Lung microvascular endothelial cell (primary cell): ENCODE measurements at places on chromosomes 5 and 9. TPM values are rescaled to one million over a fixed set of nuclear protein-coding genes. Genes with fewer than 3 reads are reported as not detected.
A peak's percentile ranks its signal among the peaks of the same experiment; 100 is the strongest.

DNA sequence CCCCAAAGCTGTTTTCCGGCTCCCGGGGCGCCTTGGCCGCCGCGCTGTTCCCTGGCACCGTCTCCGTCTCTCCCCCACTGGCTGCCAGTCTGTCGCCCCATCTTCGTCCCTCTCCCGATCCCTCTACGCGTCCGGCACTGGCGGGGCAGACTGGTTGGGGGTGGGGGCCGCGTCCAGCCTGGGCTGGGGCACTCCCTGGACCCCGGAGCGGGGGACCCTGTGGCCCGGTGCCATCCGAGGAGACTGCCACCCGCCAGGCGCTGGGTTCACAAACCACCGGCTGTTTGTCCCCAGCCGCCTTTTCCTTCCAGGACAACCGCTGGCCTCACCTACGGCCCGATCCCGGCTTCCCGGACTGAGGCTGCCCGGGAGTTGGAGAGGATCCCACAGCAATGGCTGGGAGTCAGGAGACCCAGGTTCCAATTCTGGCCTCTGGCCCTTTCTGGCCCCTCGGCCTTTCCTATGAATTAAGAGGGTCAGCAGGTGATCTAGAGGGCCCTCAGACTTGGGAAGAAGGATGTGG, 1.0 kb upstream of the FIBCD1 start:
- no peak for DNase-seq

DNA sequence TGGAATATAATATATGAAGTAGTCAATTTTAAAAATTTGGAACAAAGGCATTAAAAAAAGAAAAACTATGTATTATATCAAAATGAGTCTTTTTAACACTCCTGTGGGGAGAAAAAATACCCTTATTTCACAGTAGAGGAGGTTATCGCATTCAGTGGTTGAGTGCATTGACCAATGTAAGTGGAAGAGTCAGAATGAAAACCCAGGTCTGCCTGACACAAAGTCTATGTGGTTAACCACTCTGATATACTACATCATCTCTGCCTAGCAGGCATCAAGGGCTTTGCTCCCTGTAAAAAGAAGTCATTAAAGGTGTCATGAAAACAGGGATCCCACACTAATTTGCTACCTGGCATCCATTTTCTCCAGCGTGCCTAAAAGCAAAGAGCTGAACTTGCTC, 417.2 kb upstream of the C9orf72 start:
- DNase-seq, result no peak

DNA sequence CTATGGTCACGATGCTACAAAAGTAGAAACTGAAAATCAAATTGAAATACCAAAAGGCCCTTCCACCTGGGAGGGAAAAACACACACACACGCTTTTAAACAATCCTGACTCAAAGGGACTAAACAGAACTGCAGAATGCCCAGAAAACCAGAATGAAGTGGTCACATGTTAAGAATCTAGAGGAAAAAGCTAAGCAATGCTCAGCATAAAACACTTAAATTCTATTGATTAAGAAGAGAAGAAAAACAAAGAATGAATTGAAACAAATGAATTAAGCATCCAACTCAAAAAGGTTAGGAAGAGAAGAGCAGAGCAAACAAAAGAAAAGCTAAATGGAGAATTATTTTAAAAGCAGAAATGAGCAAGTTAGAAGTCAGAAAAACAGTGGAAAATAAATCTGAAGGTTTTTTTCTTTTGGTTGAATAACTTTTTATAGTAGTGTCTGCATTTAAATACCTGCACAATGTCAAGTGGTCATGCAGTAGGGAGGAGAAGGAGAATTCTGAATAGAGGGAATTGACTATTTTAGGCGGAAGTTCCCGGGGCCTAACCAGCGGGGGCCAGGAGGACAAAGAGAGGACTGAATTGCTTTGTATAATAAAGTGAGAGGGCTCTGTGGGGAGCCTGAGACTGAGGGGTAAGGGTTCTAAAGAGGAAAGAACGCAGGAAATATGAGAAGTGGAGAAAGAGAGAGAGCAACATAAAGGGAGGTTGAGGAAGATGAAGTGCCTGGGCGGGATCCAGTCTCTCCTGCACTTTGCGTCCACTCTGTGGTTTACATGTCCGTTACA, 146.8 kb downstream of the ATPSCKMT start:
- DNase-seq, result no peak

DNA sequence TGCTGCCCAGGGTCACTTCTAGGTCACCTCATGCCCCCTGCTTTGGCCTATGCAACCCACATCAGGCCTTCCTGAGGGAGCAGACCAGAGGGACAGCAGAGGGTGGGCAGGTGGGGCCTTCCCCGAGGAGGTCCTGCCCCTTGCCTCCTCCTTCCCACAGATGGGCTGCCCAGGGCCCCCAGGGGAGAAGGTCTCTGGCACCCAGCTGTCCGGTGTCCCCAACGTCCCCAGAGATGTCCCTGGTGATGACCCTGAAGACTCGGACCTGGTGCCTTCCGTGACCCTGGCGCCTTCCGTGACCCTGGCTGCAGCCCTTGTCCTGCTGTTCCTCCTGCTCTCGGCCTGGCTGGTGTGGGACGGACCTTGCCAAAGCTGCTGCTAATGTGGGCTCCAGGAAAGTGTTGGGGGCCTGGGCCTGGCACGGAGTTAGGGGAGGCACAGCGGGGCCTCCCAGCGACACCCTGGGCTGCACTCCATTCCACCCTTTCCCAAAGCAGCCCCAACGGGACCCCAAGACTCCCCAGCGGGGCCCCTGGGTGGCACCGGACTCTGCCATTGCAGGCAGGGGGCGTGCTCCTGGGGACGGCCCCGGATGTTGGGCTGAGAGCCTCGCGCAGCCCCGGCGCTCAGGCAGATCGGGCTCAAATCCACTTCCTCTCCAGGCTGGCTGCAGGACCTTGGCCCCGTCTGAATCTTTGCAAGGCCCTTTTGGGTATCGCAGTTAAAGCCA, 6.8 kb upstream of the SLC2A6 start:
- DNase-seq, result no peak

DNA sequence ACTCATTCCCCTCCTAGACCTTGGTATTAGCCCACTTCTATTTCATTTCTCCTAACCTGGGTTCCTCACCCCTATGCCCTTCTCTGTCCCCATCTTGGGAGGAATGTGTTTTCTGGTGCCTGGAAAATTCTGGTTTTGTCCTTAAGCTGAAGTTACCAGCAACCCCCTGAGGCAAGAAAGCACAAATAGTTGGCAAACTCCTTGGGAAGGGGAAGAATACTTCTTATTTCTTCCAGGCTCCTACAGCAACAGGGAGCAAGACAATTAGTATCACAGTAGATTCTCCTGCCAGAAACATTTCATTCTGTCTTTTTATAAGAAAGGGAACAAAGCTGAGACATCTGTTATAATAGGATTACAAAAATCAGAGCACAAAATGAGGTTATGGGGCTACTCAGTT, 142.5 kb downstream of the SNCAIP start:
- no peak for DNase-seq

The NIPAL4 gene
- not detected in 2 replicates for total RNA-seq

The TAF11L10 gene
- not detected in 2 replicates for total RNA-seq

The INSL4 gene
- total RNA-seq, result not detected in 2 replicates

GRCh38 chr9:36151316-36152210, 15.0 kb downstream of the GLIPR2 start:
- DNase-seq, result peak; percentile 73

DNA sequence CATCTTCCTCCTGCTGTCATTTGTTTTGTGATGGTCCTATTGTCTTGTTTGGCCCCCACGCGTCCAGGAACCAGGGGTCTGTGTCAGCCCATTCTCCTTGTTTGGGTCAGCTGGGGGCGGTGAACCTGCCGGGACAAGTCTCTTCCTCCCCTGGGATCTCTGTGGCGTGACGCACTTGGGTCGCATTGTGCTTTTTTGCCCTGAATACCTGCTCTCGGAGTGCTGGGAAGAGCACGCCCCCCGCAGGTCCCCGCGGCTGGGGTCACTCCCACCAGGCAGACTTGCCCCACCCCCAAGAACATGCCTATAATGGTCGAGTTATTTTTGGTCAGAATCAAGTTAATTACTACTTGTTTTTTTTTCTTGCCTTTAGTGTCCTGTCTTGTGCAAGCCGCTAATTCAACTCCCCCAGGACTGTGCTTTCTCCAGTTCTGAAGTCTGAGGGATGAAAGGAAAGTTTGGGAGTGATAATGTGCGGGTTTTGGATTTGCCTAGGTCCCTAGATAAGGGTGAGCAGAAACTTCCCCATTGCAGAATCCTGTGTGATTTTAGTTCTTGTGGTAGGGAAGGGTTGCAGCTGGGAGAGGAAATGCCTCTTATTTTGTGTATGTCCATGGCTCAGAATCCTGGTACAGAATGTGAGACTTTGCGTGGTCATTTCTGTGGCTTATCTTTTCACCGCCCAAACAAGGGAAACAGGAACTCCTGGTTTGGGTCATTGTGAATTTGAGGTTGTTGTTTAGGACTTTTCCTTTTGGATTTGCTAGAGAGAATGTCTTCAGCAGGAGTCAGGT, 789 bp downstream of the ACER2 start:
- DNase-seq, result peak; percentile 50

- no peak for DNase-seq
Measured at GRCh38 chr9:134591082-134591571, 50.5 kb upstream of the COL5A1 start.

DNA sequence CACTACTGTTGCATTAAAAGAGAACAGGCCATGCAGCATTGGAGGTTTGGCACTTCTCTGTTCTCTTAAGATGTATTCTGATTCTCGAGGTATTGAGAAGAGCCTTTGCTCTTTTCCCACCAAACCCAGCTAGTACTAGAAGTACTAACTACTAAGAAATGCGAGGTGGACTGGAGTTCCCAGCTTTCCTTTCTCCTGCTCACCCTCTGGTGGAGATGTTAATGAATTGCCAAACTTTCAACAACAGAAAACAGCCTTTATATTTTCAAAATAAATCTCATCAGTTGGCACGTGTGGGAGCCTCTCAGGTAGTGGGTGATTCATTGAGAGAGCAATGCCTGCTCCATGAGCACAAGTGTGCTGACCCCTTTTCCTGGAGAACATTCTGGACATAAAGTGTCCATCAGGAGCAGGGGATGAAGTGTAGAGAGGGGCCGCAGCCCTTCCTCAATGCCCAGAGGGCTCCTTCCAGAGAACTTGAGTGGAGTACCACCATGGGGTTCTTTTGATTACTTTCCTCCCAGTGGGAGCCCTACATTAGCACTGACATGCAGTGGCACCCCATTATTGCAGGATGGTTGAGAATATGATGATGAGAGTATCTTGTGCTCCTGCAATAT, 45.7 kb downstream of the TMEM174 start:
- DNase-seq, result peak; percentile 32

- DNase-seq, result peak; percentile 75
Measured at GRCh38 chr5:66307647-66308241, 163.6 kb downstream of the SREK1 start.

The DYNC2I2 gene
- total RNA-seq, result 36.3 and 43.6 TPM in 2 replicates

The RNF224 gene
- total RNA-seq, result under 0.01 TPM in 1 of 2 replicates, not detected in the other

DNA sequence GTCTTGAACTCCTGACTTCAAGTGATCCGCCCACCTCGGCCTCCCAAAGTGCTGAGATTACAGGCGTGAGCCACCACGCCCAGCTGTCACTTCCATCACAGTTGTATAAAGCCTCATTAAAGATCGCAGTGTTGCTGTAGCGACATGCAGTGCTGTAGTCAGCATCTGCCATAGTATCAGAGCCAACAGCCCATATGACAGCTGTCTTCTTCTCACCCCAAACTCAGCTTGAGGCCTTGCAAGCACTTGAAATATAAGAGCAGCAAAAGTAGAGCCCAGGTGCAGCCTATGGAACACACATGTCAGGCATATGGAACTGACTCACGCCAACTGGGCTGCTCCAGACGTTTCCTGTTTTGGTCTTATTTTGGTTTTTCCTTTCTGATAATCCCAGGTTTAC, 167.8 kb downstream of the TRIO start:
- DNase-seq, result no peak

- DNase-seq, result no peak
Measured at GRCh38 chr5:143676802-143677201, 135.2 kb upstream of the HMHB1 start.

GRCh38 chr5:113190347-113190746, 213.7 kb downstream of the DCP2 start:
- DNase-seq, result no peak

GRCh38 chr9:134896834-134897583, 16.4 kb downstream of the FCN2 start:
- DNase-seq, result no peak

The SLC28A3 gene
- total RNA-seq, result not detected in 2 replicates

The IRGM gene
- total RNA-seq, result not detected in 2 replicates

The LVRN gene
- total RNA-seq, result under 0.01 and 0.22 TPM in 2 replicates

- DNase-seq, result no peak
Measured at GRCh38 chr9:101880846-101881245, 142.4 kb upstream of the GRIN3A start.

- DNase-seq, result no peak
Measured at GRCh38 chr9:96331236-96331947, 29.4 kb upstream of the HSD17B3 start.
